ENCODE measurements at places on chromosomes 3 and 15.

GRCh38 chr3:28556195-28556594 lies 207.6 kb upstream of the AZI2 start:
- DNase-seq = no peak

- DNase-seq = no peak
Observed at GRCh38 chr3:116671151-116671550, 38.4 kb upstream of the TUSC7 start.

- no peak for DNase-seq
Observed at GRCh38 chr15:41860049-41860828, 21.6 kb downstream of the PLA2G4B start.

- no peak for DNase-seq
Observed at GRCh38 chr3:154843647-154844046, 236.5 kb upstream of the MME start.

GRCh38 chr15:74167891-74168331 lies 5.6 kb upstream of the ISLR start:
- DNase-seq = no peak

DNA sequence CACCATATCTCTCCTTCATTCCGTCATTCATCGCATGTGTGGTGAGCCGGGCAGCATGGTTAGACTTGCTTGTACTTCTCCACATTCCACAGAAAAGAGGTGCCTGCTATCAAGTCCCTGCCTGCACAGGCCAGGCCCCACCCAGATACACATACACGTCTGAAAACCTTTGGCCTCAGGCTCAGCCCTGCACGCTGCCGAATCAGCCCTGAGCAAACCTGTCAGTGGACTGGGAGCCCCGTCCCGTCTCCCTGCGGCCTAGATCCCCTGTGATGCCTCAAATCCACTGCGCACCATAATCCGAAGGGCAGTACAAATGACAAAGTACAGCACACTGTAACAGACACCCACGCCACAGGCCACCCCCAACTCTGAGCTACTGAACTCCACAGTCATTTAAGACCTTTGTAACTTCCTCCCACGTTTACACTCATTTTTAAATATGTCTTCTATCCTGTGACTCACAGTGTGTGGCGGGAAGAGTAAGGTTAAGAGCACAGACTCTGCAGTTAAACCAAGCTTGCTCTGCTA lies 67.1 kb downstream of the MB21D2 start:
- DNase-seq = peak; percentile 57

- DNase-seq = no peak
Observed at GRCh38 chr15:31017311-31017710, 25.9 kb upstream of the MTMR10 start.

DNA sequence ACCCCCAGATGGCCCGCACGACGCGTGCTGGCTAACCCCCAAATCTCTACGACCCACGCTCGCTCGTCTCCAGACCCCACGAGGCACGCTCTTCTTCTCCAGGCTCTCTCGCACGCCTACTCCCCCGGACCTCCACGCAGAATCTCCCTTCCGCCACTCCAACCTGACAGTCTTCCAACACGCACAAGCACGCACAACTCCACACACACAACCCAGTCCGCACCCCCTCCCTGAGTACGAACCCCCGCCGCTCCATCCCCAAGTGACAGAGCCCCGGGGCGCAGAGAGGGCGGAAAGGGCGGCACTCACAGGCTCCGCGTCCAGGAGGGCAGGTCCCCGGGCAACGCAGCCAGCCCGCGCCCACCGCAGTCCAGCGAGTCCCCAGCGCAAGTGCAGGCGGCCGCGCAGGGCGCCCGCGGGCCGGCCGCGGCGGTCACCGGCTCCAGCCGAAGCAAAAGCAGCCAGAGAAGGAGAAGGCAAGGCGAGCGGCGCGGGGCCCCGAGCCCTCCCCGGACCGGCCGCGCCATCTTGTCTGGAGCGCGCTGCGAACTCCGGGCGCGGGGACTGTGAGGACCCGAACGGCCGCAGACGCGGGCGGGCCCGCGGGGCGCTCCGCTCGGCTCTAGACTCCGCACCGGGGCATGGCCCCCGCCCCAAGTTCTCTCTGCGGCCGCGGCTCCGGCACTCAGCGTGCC lies 794 bp downstream of the LRIG1 start:
- peak; percentile 38 for DNase-seq

- DNase-seq = no peak
Observed at GRCh38 chr3:21835264-21835663, 84.3 kb upstream of the ZNF385D start.

DNA sequence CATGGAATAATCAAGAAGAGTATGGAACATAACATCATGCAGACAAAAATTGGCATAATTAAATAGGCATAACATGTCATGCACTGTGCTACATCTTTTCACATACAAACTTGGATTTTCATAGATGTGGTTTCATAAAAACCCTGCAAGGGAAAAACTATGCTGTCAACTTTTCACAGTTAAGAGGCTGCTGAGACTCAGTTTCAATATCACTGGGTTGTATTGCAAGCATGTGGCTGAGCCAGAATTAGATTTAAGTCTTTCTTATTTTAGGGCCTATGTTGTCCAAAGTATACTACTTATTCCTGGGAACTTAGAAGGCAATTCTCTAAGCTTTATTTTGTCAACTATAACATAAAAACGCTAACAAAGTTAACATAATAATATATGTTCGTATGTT lies 70.7 kb upstream of the LSAMP start:
- no peak for DNase-seq

DNA sequence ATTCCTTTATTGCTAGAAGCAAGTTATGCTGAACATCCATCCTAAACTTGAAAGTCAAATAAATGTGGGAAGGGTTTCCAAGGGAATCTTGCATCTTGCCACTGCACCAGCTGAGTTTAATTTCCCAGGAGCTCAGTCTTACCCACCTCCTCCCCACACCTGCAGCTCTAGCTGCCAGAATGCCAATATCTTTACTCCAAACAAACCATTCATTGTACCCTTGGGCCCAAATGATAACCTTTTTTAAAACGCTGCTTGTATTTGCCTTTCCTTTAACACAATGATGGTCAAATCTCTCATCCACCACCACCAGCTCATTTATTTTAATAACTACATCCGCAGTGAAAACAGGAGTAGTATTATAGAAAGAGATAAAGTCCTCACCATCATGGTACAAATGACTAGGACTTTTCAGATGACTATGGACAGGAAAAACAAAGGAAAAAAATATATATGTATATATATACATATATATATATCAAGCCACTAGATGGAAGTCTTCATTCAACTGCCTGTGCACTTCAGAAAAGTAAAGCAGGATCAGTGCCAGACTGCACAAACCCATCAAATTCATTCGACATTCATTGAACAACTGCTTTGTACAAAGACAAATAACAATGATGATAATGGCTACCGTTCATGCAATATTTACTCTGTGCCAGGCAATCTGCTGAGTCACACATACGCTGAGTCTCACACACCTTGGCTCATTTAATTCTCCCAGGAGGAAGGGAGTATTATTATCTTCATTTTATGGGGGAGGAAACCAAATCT lies 44.0 kb downstream of the BFSP2 start:
- DNase-seq = no peak

DNA sequence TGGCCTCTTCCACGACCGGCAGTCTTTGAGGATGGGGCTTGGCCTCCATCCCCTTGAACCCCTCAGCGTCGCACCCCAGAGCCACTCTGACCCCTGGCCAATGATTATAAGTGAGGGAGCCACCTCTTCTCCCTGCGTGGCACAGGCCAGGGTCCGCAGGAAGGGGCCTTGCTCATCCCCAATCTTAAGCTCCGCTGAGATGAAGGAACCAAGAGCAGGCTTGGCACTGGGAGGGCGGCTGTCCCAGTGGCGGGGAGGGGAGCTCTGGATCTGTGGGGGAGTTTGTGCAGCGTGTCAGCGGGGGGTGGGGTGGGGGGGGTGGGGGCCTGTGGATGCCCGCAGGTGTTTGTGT lies 13.8 kb upstream of the ADPGK start:
- no peak for DNase-seq

- no peak for DNase-seq
Observed at GRCh38 chr15:99582508-99582960, 16.8 kb downstream of the MEF2A start.

DNA sequence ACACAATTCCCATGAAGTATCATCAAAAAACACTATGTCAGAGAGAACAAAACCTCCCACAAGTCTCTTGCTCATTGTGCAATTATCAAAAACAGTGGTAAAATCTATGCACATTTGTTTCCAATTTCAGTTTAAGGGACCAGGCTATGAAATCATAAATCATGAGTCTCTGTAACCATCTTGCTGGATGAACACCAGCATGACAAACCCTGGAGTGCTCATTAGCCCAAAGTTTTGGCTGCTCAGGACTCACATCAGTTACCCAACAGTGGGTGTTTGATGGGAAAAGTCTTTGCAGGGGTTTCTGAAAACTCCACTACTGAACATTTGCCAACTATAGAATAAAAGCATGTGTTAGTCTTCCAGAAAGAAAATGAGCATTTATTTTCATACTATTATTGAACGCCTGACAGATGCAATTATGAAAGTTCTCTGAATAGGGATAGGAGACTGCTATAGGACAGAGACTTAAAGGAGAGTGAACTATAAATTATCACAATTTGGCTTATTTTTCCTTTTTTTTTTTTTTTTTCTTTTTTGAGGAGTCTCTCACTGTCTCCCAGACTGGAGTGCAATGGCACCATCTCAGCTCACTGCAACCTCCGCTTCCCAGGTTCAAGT lies 240.8 kb upstream of the KCNMB2 start:
- no peak for DNase-seq

DNA sequence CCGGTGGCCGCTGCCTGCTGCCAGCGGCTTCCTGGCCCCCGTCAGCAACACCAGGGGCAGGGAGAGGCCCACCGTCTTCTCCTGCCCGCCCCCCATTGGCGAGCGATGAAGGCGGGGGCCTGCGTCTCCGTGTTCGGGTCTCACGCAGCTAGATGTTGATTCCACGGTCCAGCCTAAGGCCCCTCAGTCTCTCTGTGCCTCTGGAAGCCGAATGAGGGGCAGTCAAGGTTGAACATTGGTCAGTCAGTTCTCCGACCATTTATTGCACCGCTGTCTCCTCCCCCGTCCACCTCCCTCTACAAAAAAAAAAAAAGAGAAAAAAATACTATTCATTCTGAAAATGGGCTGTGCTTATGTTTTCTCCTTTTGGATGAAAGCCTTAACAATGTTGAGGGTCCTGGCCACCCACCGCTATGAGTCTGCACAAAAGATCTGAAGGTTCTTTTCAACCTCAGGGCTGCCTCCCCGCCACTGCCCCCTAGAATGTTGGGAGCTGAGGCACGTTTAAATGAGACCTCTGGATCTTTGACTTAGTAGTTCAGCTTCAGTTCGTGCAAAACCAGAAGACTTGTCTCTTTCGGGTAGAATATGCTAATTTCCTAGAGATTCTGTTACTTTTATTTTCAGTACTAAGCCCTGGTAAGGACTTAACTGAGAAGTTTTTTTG lies 736 bp downstream of the IREB2 start:
- peak; percentile 7 for DNase-seq

GRCh38 chr3:14393440-14394106 lies 8.8 kb upstream of the SLC6A6 start:
- DNase-seq = no peak

DNA sequence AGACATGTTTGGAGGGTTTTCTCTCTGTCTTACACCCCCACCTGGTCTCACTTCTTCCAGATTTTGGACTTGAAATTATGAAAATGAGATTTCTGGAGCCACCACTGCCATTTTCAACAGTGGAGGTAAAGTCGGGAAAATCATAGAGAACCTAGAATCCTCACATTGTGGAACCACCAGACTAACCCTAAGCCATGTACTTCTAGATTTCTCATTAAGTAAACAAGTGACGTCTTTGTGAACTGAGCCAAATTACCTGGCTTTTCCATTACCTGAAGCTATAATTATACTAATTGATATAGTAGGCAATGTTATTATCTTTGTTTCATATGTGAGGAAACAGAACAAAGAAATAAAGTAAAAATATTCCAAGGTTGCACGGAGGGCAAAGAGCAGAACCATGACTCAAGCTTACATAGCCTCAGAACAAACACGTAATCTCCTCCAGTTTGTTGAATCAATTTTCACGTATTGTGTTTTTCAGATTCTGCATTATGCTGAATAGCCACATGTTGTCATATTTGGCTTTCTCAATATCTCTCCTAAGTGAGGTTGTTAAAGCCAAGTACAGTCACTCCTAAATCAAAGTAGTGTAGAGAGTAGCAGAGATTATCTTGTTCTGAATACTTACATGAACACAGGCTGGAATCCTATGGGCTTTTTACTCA lies 101.3 kb upstream of the CMC1 start:
- DNase-seq = no peak

DNA sequence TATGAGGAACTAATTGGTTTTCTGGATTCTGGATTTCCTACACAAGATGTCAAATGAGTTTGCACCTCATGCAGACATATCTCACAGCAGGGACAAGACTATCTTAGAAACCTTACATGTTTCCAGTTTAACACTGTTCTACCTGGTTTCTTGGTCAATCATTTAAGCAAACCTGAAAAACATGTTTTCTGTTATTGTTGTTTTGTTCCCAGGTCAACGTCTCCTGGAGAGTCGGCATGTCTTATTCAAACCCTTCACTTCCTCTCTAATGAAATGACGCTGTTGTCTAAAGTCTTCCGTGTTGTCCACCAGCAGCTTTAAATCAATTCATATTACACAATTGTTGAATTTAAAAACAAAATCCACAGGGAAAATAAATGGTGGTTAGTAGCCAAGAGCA lies 150.9 kb downstream of the CNTN3 start:
- no peak for DNase-seq

DNA sequence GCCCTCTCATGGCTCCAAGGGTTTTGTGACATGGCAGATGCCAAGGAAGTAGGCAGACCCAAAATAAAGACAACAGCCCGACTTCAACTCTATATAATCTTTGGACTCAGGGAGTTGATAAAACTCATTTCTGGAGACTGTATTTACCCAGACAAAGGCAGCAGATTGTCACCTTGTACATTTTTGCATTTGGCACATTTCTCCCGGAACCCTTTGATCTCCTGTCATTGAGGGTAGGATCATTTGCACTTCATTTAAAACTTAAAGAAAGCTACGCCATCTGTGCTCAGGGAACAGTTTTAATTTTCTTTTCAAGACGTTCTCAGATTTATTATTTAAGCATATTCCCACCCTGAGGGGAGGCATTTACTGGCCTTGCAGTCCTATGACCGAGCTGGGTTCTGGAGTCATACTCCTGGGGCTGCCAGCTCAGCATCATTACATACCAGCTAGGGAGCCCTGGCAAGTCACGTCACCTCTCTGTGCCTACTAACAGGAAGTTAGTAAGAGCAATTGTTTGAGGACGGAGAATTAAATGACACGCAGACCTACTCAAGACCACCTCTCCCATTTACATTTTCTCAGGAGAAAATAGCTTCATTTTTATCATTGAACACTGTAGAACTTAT lies 5.9 kb downstream of the CDCP1 start:
- no peak for DNase-seq

All from stimulated activated CD4-positive, alpha-beta T cell treated with anti-CD3 and anti-CD28 coated beads, Interleukin-4, amount 100 ng/mL, for 48 hours (primary cell).